ENCODE measurements at places on chromosomes 16 and 17.

DNA sequence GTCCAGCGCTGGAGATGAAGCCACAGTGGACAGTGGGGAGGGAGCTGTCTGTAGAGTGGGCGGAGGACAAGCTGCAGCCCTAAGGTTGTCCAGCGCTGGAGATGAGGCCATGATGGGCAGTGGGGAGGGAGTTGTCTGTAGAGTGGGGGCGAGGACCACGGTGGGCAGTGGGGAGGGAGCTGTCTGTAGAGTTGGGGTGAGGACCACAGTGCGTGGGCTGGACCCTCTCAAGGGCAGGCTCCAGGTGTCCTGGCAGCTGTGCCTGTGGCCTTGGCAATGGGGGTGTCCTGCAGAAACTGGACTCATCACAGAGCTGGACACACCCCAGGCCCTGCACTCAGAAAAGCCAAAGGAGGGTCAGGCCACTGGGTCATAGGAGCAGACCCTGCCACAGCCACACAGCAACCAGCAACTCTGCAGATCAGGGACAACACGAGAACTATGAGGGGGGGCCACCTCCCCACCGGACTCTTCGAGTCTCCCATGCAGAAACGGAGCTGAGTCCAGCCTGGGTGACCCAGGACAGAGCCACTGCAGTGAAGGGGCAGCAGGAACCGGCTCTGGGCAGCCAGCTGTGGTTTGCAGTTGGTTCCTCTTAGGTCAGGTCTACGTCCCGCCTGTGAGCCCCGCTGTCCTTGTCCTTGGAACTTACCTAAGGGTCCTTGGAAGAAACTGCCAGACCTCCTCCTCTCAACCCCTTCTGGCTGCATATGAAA is 33.4 kb upstream of the CBFA2T3 start:
- H3K4me1 ChIP-seq, result no peaks in the 10 kb centered on the region
- H3K4me3 ChIP-seq, result no peak overlapping the region
- peaks cover 22% of the 10 kb centered on the region for H3K27me3 ChIP-seq
- DNase-seq, result no peak

GRCh38 chr17:46742565-46743270 is 75.8 kb downstream of the WNT3 start:
- DNase-seq, result no peak
- peak overlapping the region; percentile 78 for H3K27ac ChIP-seq
- no peaks in the 10 kb centered on the region for H3K36me3 ChIP-seq
- H3K27me3 ChIP-seq, result no peaks in the 10 kb centered on the region

DNA sequence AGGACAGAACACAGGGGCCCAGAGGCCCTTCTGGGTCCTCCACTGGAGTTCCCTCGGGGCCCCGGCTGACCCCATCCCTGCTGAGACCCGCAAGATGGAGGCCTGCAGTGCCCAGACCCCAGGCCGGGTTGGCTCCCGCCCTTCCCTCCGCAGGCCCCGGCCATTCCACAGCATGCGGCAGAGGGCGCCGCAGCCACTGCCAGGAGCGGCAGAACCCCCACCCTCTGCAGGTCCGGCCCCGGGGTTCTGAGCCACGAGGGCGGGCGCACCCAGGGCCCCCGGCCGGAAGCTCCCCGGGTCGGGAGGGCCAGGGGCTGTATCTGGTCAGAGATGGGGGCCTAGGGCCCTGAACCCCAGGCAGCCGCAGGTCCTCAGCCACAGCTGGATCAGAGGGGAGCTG is 2.4 kb upstream of the PERCC1 start:
- no peaks in the 10 kb centered on the region for H3K36me3 ChIP-seq
- H3K27ac ChIP-seq, result no peak overlapping the region
- H3K4me1 ChIP-seq, result no peaks in the 10 kb centered on the region
- no peaks in the 10 kb centered on the region for H3K27me3 ChIP-seq

DNA sequence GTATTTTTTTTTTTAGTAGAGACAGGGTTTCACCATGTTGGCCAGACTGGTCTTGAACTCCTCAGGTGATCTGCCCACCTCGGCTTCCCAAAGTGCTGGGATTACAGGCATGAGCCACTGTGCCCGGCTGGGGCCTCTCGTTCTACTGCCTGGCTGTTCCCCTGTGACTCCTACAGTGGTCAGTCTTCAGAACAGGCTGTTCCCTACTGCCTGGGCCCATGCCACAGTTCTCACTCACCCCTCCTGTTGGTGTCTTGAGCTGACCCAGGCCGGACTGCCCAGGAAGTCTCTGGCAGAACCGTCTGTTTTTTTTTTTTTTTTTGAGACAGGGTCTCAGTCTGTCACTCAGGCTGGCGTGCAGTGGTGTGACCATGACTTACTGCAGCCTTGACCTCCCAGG is 3.3 kb downstream of the CDK3 start:
- H3K27ac ChIP-seq, result no peak overlapping the region
- DNase-seq, result no peak
- peaks cover 13% of the 10 kb centered on the region for H3K36me3 ChIP-seq
- H3K4me3 ChIP-seq, result no peak overlapping the region
- no peaks in the 10 kb centered on the region for H3K4me1 ChIP-seq
- H3K27me3 ChIP-seq, result no peaks in the 10 kb centered on the region

DNA sequence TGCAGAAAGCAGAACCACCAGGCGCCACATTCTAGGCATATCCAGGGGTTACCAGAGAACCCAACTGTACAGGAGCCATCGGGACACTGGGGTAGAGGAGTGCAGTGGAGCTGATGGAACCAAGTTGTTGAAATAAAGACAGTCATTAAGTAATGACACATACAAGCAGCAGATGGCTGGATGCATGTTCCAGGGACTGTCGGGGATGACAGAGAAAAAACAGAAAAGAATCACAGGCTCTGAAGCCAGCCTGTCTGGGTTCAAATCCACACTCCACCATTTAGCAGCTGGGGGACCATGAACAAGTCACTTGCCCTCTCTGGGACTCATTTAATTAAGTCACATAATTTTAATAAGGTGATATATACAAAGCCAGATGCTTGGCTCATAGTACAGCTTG is 117.1 kb downstream of the ZNF423 start:
- no peak for DNase-seq
- H3K4me3 ChIP-seq, result no peak overlapping the region
- H3K36me3 ChIP-seq, result no peaks in the 10 kb centered on the region
- peaks cover 61% of the 10 kb centered on the region for H3K27me3 ChIP-seq
- H3K27ac ChIP-seq, result no peak overlapping the region

All from mesothelial cell of epicardium (in vitro differentiated cells).